Amniotic stem cell (primary cell): ENCODE measurements at places on chromosomes 16 and 17.

DNA sequence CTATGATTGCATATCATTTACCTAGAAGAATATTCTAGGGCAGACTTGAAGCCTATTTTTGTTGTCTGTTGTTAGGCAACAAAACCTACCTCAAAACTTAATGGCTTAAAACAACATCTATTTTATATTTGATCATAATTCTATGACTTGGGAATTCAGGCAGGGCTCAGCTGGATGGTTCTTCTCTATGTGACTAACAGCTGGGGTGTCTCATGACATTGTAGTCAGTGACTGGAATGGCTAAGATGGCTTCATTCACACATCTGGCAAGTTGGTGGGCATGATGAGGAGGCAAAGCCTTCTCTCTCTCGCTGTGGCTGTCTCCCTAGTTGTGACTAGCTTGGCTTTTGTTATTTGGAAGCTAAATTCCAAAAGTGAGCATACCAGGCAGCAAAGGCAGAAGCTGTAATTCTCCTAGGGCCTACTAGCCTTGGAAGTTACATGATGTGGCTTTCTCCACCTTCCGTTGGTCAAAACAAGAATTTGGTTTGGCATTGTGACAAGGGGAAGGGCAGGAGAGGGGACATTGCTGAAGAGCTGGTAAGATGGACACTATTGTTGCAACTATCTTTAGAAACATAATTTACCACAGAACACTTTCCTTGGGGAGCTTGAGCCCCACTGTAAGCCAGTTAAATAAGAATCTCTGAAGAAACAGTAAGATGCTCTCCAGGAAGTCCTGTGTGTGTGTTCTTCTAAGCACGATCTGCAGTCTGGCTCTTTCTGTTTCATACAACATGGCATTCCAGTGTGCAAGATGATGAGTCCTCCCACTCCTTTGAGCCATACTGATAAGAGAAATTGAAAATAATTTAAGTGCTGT is 39.4 kb downstream of the ZNRF1 start:
- DNase-seq, result no peak

GRCh38 chr16:54446639-54447038 is 160.1 kb upstream of the IRX3 start:
- DNase-seq, result no peak

DNA sequence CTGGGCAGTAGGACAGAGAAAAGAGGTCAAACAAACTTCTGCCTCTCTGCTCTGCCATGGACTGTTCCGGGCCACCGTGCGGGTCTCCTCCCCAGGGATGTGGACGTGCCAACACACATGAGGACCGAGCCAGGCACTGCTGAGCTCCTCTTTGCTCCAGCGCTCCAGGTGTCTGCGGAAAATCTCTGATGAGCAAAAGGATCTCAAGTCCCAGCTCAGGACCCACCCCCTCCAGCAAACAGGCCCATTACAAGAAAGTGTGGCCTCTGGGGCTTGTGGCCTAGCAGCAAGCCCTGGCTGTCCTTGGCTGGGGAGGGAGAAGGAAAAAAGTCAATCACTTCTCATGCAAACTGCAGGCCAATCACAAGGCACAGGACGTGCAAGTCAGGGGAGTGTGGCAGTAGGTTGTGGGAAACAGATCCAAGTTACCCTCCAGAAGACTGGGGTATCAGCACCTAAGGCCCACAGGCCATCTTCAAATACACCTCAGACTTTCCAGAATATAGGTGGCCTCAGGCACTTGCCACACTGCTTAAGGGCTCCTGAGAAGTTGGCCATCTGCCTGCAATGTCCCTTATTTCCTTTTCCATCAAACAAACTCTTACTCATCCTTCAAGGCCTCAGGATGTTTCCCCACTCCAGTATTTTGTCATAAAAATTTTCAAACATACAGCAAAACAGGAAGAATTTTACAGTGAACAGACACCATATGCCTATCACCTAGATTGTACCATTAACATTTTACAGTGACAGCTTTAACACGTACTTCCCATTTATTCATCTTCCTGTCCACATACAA is 36.0 kb upstream of the SREBF1 start:
- no peak for DNase-seq

DNA sequence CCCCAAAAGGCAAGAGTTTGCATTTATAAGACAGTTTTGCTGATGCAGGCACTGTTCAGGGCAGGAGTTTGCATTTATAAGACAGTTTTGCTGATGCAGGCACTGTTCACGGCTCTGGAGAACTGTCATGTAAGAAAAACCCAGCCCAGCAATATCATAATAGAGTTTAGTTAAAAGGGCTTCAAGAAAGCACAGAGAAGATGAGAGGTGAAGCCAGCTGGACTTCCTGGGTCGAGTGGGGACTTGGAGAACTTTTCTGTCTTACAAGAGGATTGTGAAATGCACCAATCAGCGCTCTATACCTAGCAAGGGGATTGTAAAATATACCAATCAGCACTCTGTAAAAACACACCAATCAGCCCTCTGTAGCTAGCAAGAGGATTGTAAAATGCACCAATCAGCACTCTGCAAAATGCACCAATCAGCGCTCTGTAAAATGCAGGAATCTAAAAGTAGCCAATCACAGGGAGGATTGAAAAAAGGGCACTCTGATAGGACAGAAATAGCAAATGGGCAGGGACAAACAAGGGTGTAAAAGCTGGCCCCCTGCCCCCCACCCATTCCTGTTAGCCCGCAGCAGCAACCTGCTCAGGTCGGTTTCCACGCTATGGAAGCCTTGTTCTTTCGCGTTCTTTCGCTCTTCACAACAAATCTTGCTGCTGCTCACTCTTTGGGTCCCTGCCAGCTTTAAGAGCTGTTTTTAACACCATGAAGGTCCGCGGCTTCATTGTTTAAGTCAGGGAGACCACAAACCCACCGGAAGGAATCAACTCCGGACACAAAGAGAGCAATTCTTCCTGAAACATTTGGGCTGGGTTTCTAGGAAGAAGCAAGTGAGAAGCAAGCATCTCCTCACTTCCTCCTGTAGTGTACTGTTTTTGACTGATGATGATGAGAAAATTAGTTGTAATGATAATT is 1.8 kb upstream of the CBX1 start:
- no peak for DNase-seq

GRCh38 chr17:58285422-58285810 is 4.7 kb upstream of the MPO start:
- DNase-seq, result no peak

- no peak for DNase-seq
These were observed 3.3 kb upstream of the NR1D1 start for GRCh38 chr17:40103688-40104087.
